ENCODE measurements at places on chromosomes 5 and 9.
A peak's percentile ranks its signal among the peaks of the same experiment; 100 is the strongest.

GRCh38 chr5:139711067-139711905, 63.1 kb downstream of the CXXC5 start:
- DNase-seq = peak; percentile 37

DNA sequence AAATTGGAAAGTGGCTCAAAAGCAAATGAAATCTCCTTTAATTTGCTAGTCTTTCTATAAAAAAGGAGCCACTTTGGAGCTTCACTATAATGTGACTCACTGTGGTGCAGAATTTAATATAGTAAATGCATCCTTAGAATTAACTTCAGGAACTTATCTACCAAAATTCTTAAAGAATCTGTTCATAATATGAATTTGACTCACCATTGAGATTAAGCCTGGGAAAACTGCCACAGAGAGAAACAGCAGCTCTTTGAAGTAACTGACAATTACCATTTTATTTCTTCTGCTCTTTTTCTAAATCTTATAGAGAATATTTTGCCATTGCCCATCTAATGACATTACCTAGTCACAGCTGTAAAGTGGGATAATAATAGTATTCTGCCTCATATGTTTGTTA, 211.9 kb upstream of the CDH6 start:
- no peak for DNase-seq

DNA sequence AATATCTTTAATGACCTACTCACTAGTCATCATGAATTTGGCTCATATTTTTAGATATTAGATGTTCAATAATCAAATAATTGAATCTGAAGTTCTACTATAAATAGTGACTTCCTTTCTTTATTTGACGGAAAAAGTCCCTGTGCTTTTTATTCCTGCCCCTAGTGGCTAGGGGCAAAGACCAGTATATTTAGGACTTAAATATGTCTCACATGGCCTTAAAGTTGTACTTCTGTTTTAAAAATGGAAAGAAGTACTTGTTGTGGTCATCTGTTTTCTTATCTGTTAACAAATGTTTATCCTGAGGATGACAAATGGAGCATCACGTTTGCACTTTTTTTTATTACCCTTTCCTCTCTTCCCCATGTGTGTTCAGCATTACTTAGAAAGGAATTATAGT, 89.2 kb upstream of the GRHPR start:
- DNase-seq = no peak

- no peak for DNase-seq
Observed at GRCh38 chr5:10479154-10479721, 37.6 kb downstream of the ROPN1L start.

DNA sequence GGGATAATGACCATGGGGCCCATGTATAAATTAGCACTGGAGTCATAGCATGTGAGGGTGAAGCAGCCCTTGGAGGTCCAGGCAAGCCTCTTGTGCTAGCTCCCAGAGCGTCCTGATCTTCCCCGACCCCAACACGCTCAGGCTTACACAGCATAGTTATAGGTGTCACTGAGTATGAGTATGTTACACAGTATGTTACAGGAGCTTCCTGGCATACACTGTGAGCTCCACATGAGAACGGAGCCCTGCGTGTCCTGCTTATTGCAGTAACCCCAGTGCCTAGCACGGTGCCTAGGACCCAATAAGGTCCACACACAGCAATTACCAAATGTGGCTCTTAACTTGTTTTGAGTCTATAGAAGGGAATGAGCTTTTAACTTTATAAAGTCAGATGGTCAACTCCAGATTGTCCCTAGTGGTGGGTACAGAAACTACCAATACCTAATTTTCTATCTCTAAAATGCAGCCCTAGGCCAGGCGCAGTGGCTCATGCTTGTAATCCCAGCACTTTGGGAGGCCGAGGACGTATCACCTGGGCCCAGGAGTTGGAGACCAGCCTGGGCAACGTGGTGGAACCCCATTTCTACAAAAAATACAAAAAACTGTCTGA, 64.1 kb downstream of the PLAC8L1 start:
- no peak for DNase-seq

DNA sequence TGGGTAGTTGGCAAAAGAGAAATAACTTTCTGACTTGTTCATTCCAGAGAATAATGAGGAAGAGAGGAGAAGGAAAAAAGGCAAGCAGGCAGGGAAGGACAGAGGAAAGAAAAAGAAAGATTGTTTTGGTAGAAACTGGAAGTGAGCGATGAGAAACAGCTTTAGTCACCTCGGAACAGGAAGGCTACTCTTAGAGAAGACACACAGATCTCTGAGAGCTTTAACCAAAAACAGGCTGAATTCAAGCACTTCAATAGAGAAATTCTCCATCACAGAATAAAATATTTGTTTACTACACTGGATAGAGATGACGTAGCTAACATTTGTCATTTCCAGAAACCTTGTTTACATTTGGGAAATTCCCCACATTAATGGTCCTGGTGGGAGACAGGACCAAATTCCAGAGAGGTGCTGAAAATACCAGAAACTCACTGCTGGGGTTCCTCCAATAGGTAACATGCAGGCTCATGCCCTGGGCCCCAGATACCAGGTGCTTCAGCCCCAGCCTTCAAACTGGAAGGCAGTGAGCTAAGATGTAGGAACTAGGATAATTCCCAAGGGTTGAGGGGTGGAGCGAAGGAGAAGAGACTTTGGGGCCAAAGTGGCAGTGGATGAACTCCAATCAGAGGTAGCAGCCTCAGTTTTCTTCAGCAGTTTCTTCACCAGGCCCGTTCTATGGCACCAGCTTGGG, 227.7 kb upstream of the GRAMD2B start:
- no peak for DNase-seq

GRCh38 chr9:74322661-74323314, 174.3 kb upstream of the RORB start:
- DNase-seq = no peak

DNA sequence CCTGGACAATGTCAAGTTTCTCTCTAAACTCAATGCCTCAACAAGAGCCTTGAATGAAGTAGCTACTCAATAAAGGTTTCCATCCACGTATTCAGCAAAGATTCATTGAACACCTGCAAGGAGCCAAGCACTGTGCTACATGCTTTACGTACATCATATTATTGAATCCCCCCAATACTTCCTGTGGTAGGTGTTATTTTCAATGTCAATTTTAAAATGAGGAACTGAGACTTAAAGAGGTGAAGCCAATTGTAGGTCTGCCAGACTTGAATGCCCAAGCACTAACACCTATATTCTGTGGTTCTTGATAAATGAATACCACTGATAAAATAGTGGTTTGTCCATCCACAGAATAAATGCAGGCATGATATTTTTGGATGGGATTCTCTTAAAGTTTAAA, 162.3 kb downstream of the DRD1 start:
- DNase-seq = no peak

DNA sequence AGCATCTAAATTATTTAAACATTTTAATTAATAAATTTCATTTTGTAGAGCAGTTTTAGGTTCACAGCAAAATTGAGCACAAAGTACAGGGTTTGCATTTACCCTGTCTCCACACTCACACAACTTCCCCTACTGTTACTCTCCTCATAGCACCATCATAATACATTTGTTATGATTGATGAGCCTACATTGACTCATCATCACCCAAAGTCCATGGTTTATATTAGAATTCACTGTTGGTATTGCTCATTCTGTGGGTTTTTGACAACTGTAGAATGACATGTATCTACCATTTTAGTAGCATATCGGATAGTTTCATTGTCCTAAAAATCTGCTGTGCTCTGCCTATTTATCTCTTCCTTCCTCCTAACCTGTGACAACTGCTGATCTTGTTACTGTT, 411.1 kb upstream of the MPDZ start:
- DNase-seq = no peak

DNA sequence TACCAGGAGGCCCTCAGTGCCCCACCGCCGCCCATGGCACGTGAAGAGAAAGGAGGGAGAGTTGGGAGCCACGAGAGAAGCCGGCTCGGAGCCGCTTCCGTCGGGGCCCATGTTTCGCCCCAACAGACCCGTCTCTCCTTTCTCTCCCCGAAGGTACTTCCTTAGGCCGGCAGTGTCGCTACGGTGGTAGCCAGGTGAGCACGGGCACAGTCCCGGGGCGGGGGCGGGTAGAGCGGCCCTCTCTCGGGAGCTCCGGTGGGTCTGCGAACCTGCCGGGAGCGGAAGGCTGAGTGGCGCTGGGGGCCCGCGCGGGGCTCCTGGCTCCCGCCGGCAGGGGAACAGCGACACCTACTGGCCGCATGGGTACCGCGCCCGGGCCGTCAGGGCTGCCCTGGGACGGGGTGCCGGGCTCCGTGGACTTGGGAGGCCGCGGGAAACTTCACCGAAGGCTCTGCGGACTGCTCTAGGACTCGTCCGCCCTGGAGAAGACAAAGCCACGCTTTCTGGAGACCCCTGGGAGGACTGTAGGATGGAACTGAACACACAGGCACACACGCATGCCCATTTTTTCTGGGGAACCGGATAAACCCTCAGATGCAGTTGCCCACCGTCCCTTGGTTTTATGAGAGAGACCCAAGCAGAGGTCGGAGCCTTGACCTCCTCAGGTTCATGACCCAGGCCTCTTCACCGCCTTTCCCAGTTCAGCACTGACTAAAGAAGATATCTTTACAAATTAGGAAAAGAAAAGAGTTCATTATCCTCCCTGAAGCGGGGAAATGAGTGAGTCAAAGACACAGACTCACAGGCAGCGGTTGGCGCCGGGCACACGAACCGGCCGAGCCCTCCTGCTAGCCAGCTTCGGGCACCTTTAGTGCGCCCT, 202.5 kb downstream of the MEF2C start:
- peak; percentile 72 for DNase-seq

GRCh38 chr5:133233616-133234015, 181.8 kb downstream of the HSPA4 start:
- no peak for DNase-seq

DNA sequence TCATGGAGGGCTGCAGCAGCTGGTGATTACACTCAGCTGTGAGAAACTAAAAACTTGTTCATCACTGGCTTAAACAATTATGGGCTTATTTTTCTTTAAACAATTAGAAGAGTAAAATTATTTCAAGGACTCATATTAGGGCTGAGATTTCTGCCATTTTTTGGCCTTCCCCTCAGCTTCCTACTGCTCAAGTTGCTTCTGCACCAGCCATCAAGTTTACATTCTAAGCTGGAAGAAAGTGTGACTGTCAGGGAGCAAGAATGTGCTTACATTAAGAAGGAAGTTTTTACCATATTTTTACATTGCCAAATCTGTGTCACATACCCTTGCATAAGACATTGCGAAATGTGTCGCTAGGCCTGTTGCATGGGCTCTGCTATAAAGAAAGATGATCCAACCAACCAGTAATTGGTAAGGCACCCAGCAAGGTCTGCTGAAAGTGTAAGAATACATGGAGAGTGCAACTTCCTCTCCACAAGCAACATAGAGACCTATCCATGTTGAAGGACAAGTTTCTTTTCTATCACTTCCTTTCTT, 260.3 kb upstream of the CDH10 start:
- DNase-seq = no peak

GRCh38 chr5:103375863-103376591, 117.5 kb downstream of the MACIR start:
- DNase-seq = no peak

- peak; percentile 96 for DNase-seq
Observed at GRCh38 chr5:179821298-179822058, 773 bp downstream of the SQSTM1 start.

- no peak for DNase-seq
Observed at GRCh38 chr5:175652741-175653663, 4.9 kb upstream of the HRH2 start.

GRCh38 chr5:9625286-9625685, 4.9 kb downstream of the TAS2R1 start:
- DNase-seq = no peak

DNA sequence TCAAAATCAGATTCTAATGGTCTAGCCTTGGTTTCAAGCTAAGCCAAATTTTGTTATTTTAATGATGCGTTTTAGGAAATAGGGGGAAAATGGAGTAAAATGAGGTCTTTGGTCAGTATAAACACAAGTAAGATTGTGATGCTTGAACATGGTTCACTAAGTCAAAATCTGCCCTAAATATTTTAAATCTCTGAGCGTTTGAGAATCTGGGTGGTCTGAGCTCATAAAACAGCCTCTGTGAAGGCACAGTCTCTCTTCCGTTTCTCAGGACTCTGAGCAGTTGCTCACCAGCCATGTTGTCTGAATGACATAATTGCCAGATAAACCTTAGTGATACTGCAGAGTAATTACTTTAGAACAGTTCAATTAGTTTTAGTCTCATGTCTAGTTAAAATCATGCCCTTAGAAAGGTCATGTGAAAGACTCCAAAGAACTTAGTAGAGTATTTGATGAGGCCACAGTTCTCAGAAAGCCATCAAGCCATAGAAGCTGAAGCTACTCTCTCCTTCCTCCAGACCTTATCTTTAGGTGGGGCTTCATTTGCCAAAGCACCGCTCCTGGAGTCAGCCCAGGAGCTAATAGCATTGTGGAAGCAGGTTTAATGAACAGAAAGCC, 257.1 kb upstream of the MAP3K1 start:
- no peak for DNase-seq

GRCh38 chr9:130682421-130683121, 11.0 kb upstream of the EXOSC2 start:
- DNase-seq = peak; percentile 86

- peak; percentile 19 for DNase-seq
Observed at GRCh38 chr9:131018621-131019020, 9.6 kb downstream of the LAMC3 start.

GRCh38 chr9:27539479-27540441, 10.1 kb upstream of the MOB3B start:
- DNase-seq = no peak

GRCh38 chr9:127989094-127989493, 8.3 kb upstream of the EEIG1 start:
- no peak for DNase-seq

GRCh38 chr5:114308508-114308907, 53.4 kb upstream of the KCNN2 start:
- DNase-seq = no peak

DNA sequence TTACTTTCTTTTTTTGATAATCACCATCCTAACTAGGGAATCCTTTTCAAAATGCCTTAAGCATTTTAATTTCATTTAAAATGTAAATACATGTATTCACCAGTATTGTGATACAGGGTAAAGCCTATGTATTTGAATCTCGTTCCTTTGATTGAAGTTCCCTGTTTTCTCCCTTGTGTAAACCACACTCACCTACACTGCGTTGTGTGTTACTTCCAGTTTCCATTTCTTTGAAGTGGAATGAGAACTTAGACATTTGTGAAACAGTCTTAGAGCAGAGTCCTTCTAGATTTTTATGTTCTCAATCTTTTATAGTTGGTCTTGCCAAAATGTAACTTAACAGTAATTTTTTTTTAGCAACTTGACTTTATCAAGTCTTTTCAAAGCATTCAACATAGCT, 101.4 kb downstream of the ZNF462 start:
- no peak for DNase-seq

DNA sequence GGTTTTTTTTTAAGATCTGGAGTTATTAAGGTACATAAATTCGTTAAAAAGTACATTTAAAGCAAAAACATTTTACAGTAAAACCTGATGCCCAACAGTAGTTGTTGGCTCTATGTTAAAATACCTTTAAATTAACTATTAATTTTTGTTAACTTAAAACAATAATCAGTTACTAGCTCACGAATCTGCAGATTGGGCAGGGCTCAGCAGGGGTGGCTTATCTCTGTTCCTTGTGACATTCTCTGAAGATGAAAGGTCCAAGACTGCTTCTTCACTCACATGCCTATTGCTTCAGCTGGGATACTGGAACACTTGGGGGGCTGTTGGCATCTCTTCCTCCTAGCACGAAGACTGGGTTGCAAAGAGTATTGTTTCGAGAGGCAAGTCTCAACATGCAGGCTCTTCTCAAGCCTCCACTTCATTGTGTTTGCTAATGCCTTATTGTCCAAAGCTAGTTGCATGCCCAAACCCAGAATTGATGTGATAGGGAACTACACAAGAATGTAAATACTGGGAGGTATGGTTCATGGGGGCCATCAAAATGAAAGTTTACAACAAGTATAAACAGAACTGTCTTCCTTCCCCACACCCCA, 46.6 kb downstream of the MAP3K1 start:
- DNase-seq = no peak

Data from dermis blood vessel endothelial cell (primary cell).